ENCODE measurements at places on chromosomes 6 and 20. TPM values are rescaled to one million over a fixed set of nuclear protein-coding genes. Genes with fewer than 3 reads are reported as not detected.
A peak's percentile ranks its signal among the peaks of the same experiment; 100 is the strongest.

GRCh38 chr20:20404633-20405032, 36.7 kb downstream of the INSM1 start:
- H3K4me3 ChIP-seq = no peak overlapping the region
- no peaks in the 10 kb centered on the region for H3K36me3 ChIP-seq
- DNase-seq = no peak
- no peaks in the 10 kb centered on the region for H3K27me3 ChIP-seq
- H3K27ac ChIP-seq = no peak overlapping the region

- DNase-seq = no peak
- H3K27me3 ChIP-seq = no peaks in the 10 kb centered on the region
- H3K4me1 ChIP-seq = no peaks in the 10 kb centered on the region
- H3K4me3 ChIP-seq = no peak overlapping the region
Observed at GRCh38 chr6:142026471-142026870, 106.3 kb upstream of the GJE1 start.

- no peaks in the 10 kb centered on the region for H3K4me1 ChIP-seq
- no peak for DNase-seq
- H3K4me3 ChIP-seq = no peak overlapping the region
- H3K27ac ChIP-seq = no peak overlapping the region
- H3K27me3 ChIP-seq = peaks cover 18% of the 10 kb centered on the region
Observed at GRCh38 chr6:363909-364308, 27.6 kb upstream of the IRF4 start.

DNA sequence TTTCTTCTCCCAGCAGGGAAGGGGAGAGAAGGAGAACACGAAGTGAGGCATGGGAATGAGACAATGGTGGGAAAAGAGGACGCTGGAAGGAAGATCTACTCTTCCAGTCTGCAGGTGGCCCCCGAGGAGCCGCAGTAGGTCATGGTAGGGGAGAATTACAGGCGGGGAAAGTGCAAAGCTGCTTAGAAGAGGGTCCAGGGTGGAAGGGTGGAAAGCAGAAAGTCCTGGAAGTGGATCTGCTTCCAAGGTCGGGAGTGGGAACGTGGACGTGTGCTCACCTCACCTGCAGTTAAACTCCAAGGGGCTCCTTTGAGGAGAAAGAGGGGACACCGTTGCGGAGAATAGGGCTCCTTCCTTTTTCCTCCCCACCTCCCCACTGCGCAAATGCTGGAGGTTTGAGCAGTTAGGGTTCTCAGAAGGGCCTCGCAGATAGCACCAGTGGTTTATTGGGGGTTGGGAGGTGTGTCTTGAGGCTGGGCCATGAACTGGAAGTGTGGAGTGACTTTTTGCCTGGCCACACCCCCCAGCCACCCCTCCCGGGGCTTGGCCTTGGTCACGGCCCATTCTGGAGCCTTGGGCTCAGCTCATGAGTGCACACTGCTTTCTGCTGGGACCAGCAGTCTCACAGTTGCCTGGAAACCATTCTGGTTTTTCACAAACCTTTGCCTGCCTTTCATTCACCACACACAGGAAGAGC, 100.4 kb upstream of the MLN start:
- no peak overlapping the region for H3K4me3 ChIP-seq
- H3K4me1 ChIP-seq = no peaks in the 10 kb centered on the region
- no peaks in the 10 kb centered on the region for H3K27me3 ChIP-seq
- H3K27ac ChIP-seq = no peak overlapping the region
- no peaks in the 10 kb centered on the region for H3K36me3 ChIP-seq

DNA sequence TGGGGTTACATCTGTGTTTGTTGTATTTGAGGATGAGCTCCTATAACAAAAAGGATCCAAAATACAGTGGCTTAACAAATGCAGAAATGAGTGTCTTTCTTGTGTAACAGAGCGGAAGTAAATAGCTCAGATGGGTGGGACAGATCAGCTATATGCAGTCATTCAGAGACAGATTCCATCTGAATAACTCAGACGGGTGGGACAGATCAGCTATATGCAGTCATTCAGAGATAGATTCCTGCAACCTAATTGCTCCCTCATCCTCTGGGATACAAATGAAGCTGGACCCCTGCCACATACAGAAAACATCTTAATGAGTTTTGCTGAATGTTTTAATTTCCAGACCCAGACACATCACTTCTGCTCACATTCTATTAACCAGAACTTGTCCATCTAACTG, 332.3 kb downstream of the BCKDHB start:
- H3K27ac ChIP-seq = no peak overlapping the region
- no peaks in the 10 kb centered on the region for H3K4me1 ChIP-seq
- H3K36me3 ChIP-seq = no peaks in the 10 kb centered on the region
- H3K4me3 ChIP-seq = no peak overlapping the region

DNA sequence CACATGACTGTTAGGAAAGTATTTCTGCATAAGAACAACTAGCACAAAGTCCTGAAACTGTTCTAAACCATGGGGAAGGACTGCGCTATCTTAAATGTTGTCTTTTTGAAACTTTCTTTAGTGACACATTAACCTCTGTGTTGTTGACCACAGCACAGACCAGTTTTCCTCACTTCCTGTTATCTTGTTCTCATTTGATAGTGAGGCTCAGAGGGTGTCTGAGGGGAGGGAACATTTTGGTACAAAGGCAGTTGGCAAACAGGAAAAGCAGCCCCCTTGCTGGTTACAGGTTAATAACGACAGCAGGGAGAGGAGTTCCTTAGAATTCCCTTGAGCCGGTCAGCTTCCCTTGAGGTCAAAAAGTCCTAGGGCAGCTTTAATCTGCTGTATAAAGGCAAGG, 143.5 kb upstream of the BMP2 start:
- DNase-seq = no peak
- H3K4me1 ChIP-seq = no peaks in the 10 kb centered on the region
- no peaks in the 10 kb centered on the region for H3K36me3 ChIP-seq
- no peak overlapping the region for H3K4me3 ChIP-seq
- H3K27ac ChIP-seq = no peak overlapping the region

- H3K36me3 ChIP-seq = no peaks in the 10 kb centered on the region
- no peaks in the 10 kb centered on the region for H3K27me3 ChIP-seq
- H3K4me3 ChIP-seq = no peak overlapping the region
- H3K4me1 ChIP-seq = no peaks in the 10 kb centered on the region
- DNase-seq = no peak
Observed at GRCh38 chr20:7199861-7200260, 432.4 kb downstream of the BMP2 start.

DNA sequence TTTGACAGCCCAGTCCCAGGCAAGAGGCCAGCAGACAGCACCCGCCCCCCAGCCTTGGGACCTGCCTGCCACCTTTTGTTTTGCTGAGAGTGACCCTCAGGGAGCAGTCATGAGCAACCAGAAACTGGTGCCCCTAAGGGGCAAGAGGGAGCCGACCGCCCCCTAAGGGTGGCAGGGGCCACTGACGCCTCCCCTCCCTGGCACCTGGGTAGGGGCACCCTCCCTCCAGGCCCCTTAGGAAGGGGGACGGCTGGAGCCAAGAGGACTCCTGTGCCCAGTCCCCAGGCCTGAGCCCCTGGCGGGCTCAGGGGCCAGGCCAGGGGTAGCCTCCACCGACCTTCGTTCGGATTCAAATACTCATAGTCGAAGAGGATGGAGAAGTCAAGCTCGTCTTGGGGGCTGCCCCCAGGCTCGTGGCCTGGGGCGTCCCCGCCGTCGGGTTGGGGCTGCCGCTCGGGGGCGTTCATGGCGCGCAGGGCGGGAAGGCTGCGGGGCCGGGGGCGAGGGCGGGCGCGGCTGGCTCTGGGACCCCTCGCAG, 417 bp downstream of the NFATC2 start:
- H3K27ac ChIP-seq = peak overlapping the region; percentile 67
- DNase-seq = peak; percentile 23
- peaks cover 7% of the 10 kb centered on the region for H3K4me1 ChIP-seq
- H3K27me3 ChIP-seq = no peaks in the 10 kb centered on the region
- H3K4me3 ChIP-seq = no peak overlapping the region

DNA sequence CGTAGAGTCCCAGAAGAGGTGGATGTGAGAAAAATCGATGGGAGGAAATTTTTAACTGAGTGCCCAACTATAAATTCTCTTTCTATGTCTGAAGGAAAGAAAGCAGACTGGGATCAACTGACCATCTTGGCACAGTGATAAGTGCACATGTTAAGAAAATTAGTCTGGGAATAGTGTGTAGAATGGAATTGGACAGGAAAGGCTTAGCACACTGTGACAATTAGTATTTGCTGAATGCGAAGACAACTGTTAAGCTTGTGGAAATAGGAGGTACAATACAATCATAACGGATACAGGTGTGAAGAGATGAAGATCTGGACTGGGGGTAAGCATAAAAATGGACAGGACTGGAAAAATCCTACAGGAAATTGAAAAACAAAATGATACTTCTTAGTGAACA, 114.3 kb downstream of the FAM50B start:
- H3K36me3 ChIP-seq = no peaks in the 10 kb centered on the region
- H3K27me3 ChIP-seq = no peaks in the 10 kb centered on the region
- no peak overlapping the region for H3K4me3 ChIP-seq
- no peak for DNase-seq
- no peak overlapping the region for H3K27ac ChIP-seq
- H3K4me1 ChIP-seq = no peaks in the 10 kb centered on the region

DNA sequence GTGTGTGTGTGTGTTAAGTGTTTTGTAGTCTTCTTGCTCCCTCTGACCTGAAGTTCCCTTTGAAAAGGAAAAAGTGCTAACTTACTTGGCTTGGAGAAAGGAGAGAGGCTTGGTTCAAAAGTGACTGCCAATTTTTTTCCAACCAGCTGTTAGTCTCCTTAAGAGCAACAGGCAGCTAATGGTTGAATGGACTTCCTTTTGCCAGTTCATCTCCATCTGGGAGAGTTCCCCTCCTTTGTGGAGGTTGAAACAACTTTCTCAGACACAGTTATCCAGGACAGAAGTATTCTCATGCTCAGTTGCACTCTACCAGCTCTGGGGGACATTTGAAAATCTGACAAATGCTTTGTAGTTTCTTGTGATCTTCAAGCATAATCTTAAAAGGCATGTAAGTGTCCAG, 4.5 kb downstream of the RIPOR2 start:
- no peak for DNase-seq
- no peak overlapping the region for H3K4me3 ChIP-seq
- no peaks in the 10 kb centered on the region for H3K27me3 ChIP-seq

- no peak overlapping the region for H3K4me3 ChIP-seq
- H3K36me3 ChIP-seq = no peaks in the 10 kb centered on the region
- no peak overlapping the region for H3K27ac ChIP-seq
- no peaks in the 10 kb centered on the region for H3K4me1 ChIP-seq
Observed at GRCh38 chr20:10710991-10711775, 37.4 kb upstream of the JAG1 start.

DNA sequence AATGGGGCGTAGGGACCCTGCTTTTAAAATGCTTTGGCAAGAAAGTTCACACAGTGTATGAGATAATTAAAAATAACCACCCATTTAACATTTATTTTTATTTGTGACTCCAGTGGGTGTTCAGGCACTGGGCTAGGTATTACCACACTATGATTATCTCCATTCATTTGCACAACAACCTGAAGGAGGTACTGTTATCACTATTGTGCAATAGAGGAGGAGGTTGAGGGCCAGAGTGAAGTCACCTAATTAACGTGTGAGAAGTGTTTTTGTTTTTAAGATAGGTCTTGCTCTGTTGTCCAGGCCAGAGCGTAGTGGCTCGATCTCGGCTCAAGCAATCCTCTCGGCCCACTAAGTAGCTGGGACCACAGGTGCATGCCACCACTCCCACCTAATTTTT, 29.2 kb downstream of the MAK start:
- no peaks in the 10 kb centered on the region for H3K36me3 ChIP-seq
- DNase-seq = no peak
- H3K4me3 ChIP-seq = no peak overlapping the region
- H3K27ac ChIP-seq = no peak overlapping the region
- no peaks in the 10 kb centered on the region for H3K27me3 ChIP-seq

DNA sequence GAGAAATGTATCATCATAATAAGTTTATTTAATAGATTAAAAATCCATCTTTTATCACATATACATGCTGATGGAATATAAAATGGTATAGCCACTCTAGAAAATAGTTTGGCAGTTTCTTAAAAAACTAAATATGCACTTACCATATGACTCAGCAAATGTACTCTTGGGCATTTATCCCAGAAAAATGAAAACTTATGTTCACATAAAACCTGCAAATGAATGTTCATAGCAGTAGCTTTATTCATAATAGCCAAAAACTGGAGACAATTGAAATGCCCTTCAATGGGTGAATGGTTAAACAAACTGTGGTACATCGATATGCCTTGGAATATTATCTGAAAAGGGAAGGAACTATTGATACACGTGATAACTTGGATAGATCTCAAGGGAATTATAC, 6.4 kb upstream of the NCOA7 start:
- H3K4me1 ChIP-seq = peaks cover 26% of the 10 kb centered on the region
- H3K36me3 ChIP-seq = no peaks in the 10 kb centered on the region
- no peaks in the 10 kb centered on the region for H3K27me3 ChIP-seq
- H3K4me3 ChIP-seq = no peak overlapping the region

DNA sequence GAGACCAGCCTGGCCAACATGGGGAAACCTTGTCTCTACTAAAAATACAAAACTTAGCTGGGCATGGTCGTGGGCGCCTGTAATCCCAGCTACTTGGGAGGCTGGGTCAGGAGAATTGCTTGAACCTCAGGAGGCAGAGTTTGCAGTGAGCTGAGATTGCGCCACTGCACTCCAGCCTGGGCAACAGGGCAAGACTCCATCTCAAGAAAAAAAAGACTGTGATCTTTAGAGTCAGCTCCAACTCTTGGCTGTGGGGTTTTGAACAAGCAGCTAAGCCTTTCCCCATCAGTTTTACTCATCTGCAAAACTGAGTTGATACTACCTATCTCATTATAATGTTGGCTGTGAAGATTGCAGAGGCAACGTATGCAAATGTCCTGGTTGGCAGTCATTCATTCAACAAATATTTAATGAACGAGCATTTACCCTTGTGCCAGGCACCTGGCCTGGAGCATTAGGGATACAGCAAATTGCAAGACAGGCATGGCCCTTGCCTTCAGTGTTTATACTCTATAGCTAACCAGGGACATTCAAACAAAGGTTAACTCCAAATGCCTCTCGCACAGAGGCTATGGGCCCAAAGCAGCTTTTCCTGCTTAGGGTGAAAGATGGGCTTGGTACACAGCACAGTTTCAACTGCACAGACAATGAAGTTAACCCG, 37.8 kb downstream of the ILRUN start:
- H3K4me3 ChIP-seq = no peak overlapping the region
- no peaks in the 10 kb centered on the region for H3K36me3 ChIP-seq
- no peaks in the 10 kb centered on the region for H3K27me3 ChIP-seq
- H3K4me1 ChIP-seq = peaks cover 29% of the 10 kb centered on the region
- no peak for DNase-seq
- no peak overlapping the region for H3K27ac ChIP-seq

Gene LHFPL5
- not detected for total RNA-seq

Gene DNPH1
- 177 TPM for total RNA-seq

Gene PBOV1
- not detected for total RNA-seq

Gene ME1
- 86.8 TPM for total RNA-seq

Gene MAFB
- total RNA-seq = 33.9 TPM

Gene SLC35F1
- 1.8 TPM for total RNA-seq

Gene TREM1
- total RNA-seq = 0.96 TPM

Gene TP53INP2
- 39.5 TPM for total RNA-seq

Gene WFDC6
- not detected for total RNA-seq

Gene TSBP1
- not detected for total RNA-seq

Data from adrenal gland (tissue), 19 donors.